ENCODE measurements at places on chromosomes 1 and 21.

DNA sequence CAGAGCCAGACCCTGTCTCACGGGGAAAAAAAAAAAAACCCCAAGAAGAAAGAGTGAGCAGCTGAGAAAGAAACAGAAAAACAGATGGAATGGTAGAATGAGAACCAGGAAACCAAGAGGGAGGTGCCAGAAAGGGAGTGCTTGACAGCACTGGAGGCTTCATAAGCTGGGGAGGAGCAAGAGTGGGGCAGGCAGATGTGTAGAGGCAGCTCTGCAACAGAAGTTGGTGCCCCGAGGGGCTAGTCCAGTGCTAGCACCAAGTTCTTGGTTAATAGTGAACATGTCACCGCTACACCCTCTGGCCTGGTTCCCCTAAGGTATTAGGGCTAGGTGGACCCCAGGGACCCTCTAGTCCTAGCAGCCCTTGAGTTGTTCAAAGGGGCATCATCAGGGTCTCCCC is 98.0 kb downstream of the TGFBR3 start:
- no peak for DNase-seq

DNA sequence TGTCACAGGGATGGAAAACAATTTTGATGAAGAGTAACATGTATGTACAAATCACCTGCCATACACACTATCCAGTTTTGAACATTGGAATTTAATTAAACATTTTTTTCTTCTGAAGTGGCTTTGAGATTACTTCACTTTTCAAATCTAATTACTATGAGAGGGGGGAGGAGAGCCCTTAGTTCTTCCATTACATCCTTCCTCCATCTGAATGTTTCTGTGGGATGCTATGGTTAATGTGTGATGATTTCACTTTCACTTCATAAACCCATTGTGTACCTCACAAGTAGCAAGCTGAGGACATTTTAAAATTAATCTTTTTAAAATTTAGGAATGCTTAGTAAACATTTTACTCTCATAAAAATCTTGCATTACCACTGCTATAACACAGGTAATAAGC is 156.9 kb downstream of the RUNX1 start:
- no peak for DNase-seq

DNA sequence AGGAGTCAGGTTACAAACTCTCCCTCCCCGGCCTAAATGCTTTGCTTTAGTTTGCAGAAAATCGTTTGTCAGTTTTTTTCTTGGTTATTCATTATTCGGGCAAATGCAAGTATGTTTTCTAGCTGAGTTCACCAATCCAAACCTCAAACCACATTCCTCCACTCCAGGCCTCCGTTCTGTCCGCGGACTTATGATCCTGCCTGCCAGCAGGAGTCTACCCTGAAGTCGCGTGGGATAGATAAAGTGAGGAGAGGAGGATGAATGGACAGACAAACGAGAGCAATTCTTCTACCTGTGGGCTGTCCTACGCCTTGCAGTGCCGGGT is 1.3 kb downstream of the ADAMTS1 start:
- no peak for DNase-seq

- no peak for DNase-seq
Measured at GRCh38 chr21:43318841-43319781, 107.8 kb downstream of the SIK1 start.

- no peak for DNase-seq
Measured at GRCh38 chr21:38486221-38486620, 12.1 kb downstream of the ERG start.

GRCh38 chr1:153001382-153001781 is at the start of gene SPRR3:
TSS of gene SPRR3 (plus strand) at chr1:153001749. CDS start at chr1:153003021, 1,272 bp downstream.
- no peak for DNase-seq

DNA sequence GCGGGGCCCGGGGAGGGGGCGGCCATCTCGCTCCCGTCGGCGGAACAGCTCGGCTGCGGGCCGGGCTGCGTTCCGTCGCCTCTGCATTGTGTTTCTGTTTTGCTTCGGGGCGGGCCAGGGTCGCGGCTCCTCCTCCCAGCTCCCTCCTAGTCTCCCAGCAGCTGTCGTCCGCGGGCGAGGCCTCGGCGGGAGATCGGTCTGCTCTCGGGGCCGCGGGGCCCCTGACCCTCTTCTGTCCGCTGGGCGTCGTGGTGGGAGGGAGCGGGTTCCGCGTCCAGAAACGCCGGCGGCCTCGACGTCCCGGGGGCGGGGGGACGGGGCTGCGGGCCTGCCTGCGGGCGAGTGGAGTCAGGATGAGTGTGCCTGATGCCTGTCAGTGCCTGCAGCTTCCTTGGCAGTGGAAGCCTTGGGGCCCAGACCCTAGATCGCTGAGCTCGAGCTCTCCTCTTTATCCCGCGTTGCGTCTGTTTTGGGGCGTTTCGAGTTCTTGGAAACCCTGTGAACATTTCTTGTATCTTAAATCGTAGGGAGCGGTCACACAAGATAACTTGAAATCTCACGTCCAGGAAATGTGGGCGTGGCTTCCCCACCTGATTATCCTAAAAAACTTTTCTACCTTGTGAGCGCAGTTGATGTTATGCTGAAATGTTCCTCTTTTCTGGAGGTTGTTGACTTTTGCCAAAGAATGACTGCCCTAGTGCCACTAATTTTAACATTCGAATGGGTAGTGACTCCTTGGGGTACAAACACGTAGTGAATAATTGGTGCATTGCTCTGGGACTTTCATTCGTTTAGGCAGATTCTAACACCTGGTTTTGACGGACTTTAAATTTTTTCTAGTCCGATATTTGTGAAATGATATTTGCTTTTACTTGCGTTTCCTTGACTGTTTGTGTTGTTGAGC is 676 bp downstream of the MORC3 start:
- no peak for DNase-seq
